ENCODE measurements at places on chromosomes 5 and 9. TPM values are rescaled to one million over a fixed set of nuclear protein-coding genes. Genes with fewer than 3 reads are reported as not detected.

The HMGCR gene
- 87.3 TPM for total RNA-seq

The LRRC14B gene
- not detected for total RNA-seq

The PCDH12 gene
- total RNA-seq, result 22.9 TPM

The DMRT3 gene
- total RNA-seq, result not detected

The PPIC gene
- total RNA-seq, result 66.2 TPM

The SLC25A2 gene
- under 0.01 TPM for total RNA-seq

The DBH gene
- total RNA-seq, result not detected

The GPR151 gene
- not detected for total RNA-seq

The IL3 gene
- not detected for total RNA-seq

The AMACR gene
- 10.5 TPM for total RNA-seq

The PCDHGB6 gene
- 1.5 TPM for total RNA-seq

The PHF24 gene
- under 0.01 TPM for total RNA-seq

The LRRC19 gene
- not detected for total RNA-seq

The GDA gene
- not detected for total RNA-seq

The SERF1A gene
- total RNA-seq, result 4.9 TPM

The GRIA1 gene
- total RNA-seq, result under 0.01 TPM

Data from dermis microvascular lymphatic vessel endothelial cell (primary cell).